ENCODE measurements at places on chromosomes 1 and 21.

DNA sequence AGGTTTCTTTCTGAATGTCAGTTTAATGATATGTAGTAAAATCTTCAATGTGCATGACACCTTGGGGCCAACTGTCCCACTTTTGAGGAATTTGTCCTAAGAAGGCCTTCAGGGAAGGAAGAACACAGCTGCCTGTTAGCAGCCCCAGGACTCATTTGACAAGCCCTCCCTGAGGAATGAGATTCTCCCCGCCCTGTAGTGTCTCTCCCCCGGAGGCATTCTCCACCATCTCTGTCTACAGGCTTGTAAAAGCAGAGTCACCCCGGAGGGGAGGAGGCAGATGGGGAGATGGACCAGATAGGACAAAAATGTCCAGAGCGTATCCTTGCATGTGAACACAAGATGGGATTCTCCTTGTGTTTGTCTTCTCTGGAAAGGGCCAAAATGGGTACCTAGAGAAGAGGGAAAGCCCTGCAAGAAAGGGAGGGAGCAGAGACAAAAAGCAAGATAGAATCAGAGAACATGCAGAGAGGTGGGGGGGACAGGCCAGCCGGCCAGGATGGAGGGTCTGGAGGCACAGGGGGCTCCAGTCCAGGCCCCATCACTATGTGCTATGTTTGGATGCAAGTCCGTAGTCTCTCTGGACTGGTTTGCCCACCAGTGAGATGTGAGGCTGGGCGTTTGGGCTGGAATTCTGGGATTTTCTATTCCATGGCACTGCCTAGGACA is 12.0 kb upstream of the WNT3A start:
- DNase-seq = no peak

GRCh38 chr1:217462159-217462558 is 168.7 kb downstream of the GPATCH2 start:
- DNase-seq = no peak

DNA sequence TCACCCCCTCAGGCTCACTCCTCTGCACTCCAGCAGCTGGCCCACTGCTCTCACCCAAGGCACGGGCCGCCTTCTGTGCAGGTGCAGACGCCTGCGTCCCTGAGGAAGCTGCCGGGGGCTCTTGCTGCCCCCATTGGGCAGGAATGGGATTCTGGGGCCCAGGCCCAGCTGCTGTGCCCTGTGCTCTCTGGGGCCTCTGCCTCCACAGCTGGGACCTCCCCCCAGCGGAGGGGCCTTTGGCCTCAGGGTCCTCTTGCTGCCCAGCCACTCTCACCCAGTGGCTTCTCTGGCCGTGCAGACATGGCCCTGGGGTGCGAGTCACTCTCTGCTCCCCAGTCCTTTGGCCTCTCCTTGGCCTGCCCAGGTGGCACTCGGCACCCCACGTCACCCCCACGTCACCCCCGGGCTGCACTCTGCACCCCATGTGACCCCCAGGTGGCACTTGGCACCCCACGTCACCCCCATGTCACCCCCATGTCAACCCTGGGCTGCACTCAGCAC is 19.1 kb upstream of the LRRC3 start:
- no peak for DNase-seq

GRCh38 chr21:16007943-16008342 is 278.2 kb downstream of the USP25 start:
- no peak for DNase-seq

DNA sequence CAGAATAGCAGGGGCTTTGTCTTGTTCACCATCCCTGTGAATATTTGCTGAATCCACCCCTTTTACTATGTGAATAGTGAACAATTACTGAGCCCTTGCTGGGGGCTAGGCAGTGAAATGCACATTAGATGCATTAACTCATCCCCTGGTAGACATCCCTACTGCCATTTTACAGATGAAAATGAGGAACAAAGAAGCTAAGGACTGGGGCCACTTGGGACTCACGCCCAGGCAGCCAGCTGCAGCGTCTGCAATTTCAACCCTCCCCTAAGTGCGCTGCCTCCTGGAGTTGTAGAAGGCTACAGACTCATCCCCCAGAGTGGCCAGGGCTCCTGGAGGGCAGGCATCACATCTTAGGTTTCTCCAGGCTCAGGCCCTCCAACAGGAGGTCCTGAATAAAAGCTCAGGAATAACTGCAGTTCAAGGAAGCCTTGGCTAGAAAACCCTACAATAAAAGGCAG is 31.6 kb downstream of the CAPZB start:
- no peak for DNase-seq

DNA sequence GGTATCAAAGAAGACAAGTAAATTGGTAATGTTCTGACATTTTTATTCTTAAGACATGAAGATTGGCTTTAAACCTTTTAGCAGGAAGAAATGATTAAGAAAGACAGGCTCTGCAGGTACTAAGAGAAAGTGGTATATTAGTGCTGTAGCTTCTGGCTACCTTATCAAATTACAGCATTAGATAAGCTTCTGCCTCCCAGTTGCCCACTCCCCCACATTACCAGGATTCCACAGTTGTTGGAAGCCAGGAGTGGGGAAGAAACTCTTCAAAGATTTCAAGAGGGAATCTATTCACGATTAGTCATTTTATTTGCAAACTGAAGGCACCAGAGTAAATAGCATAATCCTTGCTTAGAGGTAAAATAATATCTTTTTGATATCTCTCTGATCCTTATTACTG is 274.9 kb downstream of the LMO4 start:
- no peak for DNase-seq

- no peak for DNase-seq
Measured at GRCh38 chr1:246827396-246827795, 103.2 kb downstream of the SCCPDH start.

DNA sequence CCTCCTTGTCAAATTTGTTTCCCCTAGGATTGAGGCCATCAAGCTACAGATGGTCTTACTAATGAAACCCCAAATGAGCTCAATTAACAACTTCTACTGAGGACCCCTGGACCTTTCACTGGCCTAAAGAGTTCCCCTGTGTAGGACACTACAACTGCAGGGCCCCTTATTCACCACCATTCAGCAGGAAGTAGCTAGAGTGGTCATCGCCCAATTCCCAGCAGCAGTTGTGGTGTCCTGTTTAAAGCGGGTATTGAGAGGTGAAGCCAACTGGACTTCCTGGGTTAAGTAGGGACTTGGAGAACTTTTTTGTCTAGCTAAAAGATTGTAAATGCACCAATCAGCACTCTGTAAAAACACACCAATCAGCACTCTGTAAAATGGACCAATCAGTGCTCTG is 1466.9 kb downstream of the KCNT2 start:
- no peak for DNase-seq

DNA sequence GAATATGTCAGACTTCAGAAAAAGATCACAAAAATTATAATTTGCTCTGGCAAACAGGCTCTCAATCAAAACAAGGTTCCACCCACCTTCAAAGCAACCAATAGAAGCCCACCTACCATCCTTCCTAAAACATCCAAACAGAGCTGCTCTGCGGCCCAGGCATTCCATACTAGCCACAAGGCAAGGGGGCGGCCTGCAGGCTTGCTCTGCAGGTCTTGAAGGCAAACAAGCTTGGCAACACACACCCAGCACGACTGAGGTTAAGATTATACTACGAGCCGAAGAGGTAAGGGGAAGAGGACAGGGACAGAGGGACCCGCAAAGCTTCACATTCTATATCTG is 207.3 kb downstream of the SLC45A1 start:
- DNase-seq = no peak

DNA sequence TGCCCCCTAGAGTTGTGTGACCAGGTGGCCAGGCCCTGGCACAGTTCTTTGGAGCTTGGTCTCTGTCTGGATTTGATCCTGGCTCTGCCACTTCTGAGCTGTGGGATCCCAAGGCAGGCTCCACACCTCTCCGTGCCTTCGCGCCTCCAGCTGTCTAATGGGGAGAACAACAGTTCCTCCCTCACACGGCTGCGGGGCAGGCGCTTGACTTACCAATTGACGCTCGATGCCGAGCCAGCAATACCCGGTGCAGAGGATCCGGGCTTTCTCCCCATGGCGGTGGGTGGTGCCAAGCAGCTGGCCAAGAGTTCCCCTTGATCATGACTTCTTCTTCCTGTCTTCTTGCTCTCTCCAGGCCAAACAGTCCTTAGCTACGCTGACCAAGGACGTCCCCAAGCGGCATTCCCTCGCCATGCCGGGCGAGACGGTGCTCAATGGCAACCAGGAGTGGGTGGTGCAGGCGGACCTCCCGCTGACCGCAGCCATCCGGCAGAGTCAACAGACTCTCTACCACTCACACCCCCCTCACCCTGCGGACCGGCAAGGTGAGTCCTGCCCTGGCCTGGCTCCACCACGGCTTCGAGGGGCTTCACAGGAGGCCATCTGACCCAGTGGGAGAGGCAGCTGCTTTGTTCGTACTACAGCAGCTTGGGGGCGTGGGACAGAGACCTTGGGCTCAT is 97.7 kb upstream of the TMEM51 start:
- no peak for DNase-seq

DNA sequence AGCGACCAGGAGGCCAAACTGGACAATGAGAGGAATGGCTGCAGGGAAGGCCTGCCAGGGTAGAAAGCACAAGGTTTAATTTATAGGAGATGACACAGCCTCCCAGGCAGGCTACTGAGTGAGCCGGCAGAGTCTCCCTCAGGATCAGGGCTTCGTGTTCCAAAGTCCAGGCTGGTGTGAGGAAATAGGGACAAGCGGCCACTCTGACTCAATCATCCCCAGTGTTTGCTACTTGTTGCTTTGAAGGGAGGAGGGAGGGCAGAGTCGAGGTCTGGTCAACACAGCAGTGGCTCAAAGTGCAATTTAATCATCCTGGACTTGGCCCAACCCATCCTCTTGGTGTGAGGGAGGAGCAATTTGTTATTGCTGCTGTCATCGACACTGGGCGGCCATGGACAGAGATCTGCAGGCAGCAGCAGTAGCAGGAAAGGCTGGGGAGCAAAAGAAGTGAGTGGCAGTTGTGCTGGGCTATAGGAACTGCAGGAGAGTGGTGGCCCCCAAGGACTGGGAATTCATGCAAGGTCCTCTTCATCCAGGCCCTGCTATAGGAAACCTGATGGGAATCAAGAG is 27.5 kb downstream of the TBX15 start:
- no peak for DNase-seq

- no peak for DNase-seq
Measured at GRCh38 chr1:206421616-206422340, 48.5 kb upstream of the IKBKE start.

GRCh38 chr1:96982118-96982517 is 260.5 kb downstream of the PTBP2 start:
- DNase-seq = no peak

DNA sequence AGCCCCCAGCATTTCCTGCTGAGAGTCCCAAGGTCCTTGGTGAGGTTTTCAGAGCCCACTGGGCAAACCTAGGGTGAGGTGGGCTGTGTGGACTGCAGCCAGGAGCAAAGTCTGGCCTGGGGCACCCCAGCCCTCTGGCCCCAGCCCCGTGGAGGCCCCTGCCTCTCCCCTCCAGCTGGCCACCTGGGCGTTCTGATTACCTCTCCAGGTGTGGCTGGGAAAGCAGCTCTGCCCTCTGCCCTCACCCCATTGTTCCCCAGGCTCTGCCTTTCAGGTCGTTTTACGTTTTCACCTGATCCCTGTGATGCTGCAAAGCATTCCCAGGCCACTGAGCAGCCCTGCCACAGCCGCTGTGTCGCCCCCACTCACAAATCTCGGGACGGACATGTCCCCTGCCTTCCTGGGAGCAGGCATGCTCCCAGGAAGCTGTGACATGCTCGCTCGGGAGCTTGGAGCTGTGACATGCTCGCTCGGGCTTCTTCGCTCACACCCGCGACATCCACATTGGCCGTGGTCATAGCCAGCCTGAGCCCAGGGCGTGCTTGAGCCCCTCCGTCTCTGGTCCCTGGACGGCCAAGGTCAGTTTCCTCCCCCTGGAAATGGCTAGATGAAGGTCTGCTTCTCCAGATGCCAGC is 169.2 kb upstream of the ARHGEF16 start:
- DNase-seq = no peak

DNA sequence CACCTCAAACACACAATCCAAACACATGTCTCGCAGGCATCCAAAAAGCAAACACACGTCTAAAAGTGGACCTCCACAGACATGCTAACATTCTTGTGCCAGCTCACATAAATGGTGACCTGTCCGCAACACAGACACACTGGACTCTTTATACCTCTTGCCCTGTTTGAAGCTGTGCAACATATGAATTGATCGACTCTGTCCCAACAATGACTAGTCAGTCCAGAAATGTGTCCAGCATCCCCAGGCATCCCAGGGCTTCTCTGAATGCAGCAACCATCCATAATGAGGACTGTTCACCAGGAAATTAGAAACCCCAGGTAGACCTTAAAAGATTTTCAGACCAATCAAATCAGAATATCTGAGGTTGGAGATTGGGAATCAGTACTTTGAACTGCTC is 3.2 kb downstream of the DDR2 start:
- DNase-seq = no peak

DNA sequence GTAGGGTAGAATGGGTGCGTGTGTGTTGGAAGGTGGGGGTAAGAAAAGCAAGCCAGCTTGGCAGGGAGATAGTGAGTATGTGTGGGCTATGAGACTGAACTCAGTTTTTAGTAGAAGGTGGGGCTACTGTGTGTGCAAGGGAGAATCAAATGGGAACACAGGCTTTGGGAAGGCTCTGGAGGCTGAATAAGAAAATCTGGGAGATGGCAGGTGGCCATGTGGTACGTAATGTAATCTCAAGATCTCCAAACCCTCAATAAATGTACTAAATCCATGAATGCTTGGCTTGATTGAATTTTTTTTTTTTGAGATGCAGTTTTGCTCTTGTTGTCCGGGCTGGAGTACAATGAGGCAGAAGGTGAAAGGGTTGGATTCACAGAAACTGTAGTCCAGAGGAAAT is 3.5 kb upstream of the ZSCAN20 start:
- DNase-seq = no peak

DNA sequence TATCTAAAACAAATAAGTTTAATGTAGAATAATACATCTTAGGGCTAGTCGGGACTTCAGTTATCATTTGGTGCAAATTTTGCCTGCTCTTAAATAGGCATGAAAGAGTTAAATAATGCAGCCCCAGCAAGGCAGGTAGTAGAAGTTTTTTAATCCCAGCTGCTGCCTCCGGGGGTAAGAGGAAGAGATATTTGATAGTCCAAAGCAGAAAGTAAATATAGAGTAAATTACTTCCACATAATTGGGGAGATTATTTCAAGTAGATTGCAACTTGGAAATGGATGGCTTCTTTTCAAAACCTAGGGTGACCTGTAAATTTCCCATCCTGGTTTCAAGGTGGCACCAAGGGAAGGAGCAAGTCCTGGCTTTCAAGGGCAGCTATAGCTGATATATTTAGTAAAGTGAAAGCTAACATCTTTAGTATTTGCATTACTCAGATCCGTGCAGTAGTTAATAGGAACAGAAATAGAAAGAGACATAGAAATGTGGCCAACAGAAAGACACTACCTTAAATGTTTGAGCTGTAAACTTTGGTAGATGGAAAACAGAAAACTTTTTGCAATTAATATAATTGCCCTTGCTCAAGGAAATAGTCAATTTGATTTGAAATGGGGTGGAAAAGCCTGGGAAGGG is 109.1 kb downstream of the LMO4 start:
- no peak for DNase-seq

GRCh38 chr1:58789996-58790660 is 6.3 kb upstream of the JUN start:
- DNase-seq = no peak

GRCh38 chr1:64248065-64248464 is 44.6 kb downstream of the UBE2U start:
- no peak for DNase-seq
